ENCODE measurements at places on chromosomes 7 and 10.

GRCh38 chr7:111789870-111790269 is 227.6 kb upstream of the IMMP2L start:
- DNase-seq, result no peak

DNA sequence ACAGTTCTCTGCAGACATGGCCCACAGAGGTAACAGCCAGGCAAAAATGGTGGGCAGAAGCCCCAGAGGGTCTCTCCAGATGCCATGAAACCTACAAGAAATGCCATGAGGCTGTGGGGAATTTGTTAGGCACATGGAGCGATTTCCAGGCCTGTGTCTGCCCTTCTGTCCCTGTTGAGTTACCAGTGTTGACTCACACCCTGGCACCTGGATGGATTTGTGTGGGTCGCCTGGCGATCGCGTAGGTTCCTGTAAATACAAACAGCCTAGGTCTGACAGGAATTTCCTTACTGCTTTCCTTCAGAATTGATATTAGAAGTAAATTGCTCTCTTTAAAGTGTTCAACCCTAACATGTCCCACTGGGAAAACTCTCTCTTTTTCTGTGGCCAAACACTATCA is 164.9 kb upstream of the EEPD1 start:
- DNase-seq, result no peak

- no peak for DNase-seq
Measured at GRCh38 chr10:131214521-131215244, 96.8 kb downstream of the TCERG1L start.

DNA sequence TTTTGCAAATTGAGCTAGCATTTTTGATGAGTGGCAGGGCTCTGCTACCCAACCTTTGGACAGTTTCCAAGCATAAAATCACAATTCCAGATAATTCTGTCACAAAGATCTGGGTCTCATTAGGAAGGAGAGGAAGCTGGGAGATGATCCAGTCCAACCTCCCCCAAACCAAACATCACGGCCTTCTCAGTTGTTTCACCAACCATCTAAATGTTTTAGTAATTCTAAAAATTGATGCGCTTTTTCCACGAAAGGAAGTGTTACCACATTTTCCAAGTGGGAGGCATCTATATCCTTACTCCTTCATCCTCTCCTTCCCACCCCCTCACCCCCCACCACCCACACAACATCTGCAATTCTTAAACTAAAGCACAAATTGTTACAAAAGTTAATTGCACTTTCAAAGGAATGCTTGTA is 108.3 kb downstream of the EGFR start:
- DNase-seq, result no peak

- no peak for DNase-seq
Measured at GRCh38 chr10:103653581-103654037, 160.1 kb downstream of the NEURL1 start.

GRCh38 chr10:36608251-36608650 is 517.1 kb upstream of the ANKRD30A start:
- DNase-seq, result no peak

- no peak for DNase-seq
Measured at GRCh38 chr10:120286280-120286679, 170.7 kb upstream of the PLPP4 start.

DNA sequence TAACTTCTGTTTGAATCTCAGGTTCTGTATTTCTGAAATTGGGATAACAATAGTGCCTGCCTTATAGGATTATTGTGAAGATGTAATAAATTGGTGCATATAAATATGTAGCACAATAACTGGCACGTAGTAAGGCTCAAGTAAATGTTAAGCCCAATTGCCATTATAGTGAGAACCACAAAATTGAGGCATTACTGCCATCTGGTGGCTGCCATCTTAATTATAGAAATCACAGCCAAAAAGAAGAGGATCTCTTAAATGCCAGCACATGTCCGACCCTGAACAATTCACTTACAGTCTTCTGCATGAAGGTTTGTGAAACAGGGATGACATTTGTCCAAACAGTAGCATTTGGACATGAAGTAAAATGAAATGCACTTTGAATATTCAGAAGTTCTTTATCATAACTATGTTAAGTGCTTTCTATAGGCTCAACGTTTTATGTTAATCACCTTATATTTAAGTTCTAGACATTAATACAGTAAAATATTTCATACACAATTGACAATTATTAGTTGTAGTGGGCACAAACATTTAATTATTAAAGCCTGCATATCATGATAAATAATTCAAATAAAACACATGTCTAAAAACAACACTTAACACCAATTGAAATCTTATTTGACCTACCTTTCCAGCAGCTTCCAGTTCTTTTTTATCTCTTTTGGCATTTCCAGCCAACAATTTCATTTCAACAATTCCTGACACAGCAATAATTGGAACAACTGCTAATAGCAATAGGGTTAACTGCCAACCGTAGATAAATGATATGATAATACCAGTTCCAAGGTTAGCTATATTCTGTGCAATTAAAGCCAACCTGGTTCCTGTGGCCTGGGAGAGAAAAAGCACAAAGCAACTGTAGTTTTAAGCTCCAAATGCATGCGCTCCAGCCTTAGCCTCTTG is 58.5 kb downstream of the ABCB4 start:
- no peak for DNase-seq

DNA sequence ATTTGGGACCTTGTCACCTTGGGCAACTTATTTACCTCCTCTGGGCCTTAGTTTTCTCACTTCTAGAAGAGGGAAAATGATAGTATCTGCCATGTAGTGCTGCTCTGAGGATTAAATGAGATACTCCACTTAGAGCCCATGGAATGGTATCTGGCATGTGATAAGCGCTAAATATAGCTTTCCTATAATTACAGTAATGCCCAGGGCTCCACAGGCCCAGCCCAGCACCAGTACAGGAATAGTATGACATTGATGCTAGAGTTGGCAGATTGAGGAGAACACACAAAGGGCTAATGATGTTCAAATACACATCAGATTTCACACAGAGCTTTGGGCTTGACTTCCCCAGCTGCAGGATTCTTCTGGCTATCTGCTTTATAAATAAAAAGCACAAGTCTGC is 34.9 kb downstream of the FAS start:
- no peak for DNase-seq

DNA sequence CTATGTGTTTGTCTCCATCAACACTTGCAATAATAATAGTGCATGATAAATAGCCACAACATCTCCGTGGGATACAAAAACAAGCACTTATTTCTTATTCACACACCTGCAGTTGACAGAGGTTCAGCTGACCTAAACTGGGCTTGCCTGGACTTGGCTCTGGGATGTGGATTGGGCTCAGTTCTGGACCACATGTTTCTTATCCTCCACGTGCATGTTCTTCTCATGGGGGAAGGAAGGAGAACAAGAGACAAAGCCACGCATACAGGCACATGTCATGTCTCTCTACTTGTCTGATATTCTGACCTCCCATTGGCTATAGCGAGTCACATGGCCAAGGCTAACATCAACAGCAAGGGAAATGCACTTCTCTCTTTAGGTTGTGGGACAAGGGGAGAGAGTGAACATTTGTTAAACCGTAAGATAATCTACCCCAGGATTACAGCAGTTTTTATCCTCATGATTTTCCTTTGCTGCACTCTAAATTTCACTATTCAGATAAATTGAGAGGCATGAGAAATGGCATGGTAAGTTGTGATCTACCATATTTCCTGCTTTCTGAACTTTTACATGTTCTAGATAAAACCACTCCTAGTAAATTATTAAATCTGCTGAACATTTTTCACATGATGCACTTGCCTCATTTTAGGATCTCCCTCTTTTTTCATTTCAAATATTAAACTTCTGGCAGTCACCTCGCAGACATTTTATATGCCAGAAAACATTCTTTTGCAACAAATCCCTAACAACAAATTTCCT is 33.7 kb downstream of the CFAP58 start:
- no peak for DNase-seq

- no peak for DNase-seq
Measured at GRCh38 chr7:29495653-29496052, 68.0 kb upstream of the PRR15 start.

GRCh38 chr10:59864141-59864962 is 42.0 kb downstream of the CCDC6 start:
- DNase-seq, result no peak

GRCh38 chr7:139572071-139572470 is 48.6 kb downstream of the CLEC2L start:
- DNase-seq, result no peak

DNA sequence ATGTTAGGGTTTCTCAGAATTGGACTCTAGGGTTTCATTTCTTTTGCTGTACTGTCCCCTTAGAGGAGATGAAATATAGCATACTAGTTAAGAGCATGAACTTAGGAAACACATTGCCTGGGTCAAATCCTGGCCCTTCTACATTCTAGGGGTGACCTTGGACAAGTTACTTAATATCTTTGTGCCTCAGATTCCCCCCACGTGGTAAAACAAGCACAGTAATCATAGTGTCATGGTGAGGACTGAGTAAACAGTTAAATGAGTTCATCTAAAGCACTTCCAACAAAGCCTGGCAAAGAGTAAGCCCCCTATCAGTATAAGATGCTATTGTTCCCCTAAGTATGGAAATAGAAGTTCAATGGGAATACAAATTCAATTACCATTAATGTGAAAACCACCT is 5.1 kb downstream of the DPY19L1 start:
- DNase-seq, result no peak

Data from cortex of kidney (tissue), 1 donor.